ENCODE measurements at places on chromosomes 13 and 19. TPM values are rescaled to one million over a fixed set of nuclear protein-coding genes. Genes with fewer than 3 reads are reported as not detected.
A peak's percentile ranks its signal among the peaks of the same experiment; 100 is the strongest.

MIA gene
- not detected for total RNA-seq

MBD3L3 gene
- not detected for total RNA-seq

KCNRG gene
- total RNA-seq, result 2.6 TPM

DNA sequence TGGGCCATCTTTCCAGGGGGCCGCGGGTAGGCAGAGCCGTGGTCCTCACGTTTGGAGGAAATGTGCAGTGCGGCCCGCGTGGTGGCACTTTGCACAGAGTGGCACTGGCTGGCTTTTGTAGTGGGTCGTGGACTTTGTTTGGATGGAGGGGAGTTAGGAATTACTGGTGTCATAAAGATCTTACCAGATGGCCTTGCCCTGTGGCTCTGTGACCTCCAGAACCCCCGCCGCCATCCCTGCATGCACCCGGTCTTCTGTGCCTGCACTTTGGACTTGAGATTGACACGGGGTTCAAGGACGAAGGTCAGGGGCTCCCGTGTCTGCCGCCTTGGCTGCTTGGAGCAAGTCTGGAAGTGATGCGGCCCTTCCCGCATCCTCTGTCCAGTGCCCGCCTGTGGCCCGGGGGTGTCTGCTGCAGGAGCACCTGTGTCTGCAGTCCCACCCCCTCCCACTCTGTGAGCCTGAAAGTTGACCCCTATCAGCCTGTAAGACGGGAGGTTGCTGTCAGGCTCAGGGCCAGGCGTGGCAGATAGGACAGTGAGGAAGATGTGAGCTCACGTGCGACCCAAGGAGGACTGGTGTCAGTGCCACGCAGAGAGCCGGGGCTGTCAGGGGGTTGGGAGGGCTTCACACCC lies 2.2 kb downstream of the GNA11 start:
- no peak for DNase-seq

GRCh38 chr19:32858155-32858554 lies 11.4 kb downstream of the SLC7A9 start:
- no peak for DNase-seq

GRCh38 chr19:14333101-14333871 lies 48.0 kb upstream of the ADGRE5 start:
- peak; percentile 30 for DNase-seq

- DNase-seq, result no peak
Observed at GRCh38 chr19:28022506-28022905, 1190.4 kb downstream of the UQCRFS1 start.

- no peak for DNase-seq
Observed at GRCh38 chr13:113149711-113150549, 8.5 kb upstream of the PROZ start.

DNA sequence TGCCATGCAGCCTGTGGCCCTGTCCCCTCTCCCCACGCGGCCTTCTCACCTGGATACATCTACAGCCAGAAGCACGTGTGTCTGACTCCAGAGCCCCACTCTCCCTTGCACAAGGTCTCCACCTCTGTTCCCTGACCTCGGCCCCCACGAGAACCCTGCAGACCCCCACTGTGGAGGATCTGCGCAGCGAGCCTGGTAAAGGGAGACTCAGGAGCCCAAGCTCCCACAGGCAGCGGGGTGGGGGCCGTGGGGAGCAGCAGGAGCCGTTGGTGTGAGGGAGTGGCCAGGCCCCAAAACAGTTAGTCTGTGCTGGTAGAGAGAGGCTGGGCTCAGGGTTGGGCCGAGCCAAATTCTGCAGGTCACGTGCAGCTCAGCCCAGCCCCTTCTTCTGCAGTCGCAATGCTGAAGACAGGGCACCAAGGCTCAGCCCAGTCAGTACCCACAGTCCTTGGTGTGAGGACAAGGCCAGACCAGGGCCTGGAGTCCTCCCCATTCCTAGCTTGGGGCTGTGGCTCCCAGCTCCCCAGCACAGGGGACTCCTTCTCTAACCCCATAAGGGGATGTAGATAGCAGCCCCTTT lies 28.7 kb upstream of the SLC7A10 start:
- DNase-seq, result no peak

DNA sequence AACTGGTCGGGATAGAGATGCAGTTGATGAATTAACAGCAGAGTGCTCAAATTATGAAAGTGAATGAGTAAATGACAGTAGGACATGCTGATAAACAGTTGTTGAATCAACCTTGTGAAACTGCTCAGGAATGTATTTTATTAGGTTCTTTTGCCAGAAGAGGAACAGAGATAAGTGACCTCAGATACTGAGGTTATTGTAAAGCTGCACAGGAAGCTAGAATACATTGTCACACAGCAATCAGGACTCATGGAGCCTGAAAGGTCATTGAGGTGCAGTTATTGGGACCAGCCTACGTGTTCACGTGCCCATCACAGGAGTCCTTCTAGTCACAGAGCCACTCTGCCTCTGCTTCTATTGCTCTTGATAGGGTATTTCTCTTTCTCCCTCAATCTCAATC lies 47.5 kb upstream of the MED4 start:
- no peak for DNase-seq

- DNase-seq, result peak; percentile 97
Observed at GRCh38 chr19:41367848-41368301, 3.9 kb upstream of the B9D2 start.

DNA sequence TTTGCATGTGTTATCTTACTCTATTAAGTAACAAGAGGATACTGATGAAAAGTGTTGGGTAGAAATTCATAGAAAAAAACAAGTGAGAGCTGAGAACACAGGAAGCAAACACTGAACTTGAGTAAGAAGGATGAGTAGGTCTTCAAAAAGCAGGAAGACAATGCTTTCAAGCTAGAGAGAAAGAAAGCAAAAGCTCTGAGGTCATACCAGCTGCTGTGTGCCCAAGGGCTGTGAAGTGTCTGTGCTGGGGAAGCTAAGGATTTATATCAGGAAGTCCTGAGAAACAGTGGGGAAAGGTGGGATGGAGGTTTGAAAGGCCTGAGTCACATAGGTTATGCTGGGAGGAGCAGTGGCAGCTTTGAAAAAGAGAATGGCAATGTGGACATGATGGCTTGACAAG lies 145.5 kb upstream of the MAB21L1 start:
- DNase-seq, result no peak
